Naive thymus-derived CD8-positive, alpha-beta T cell (primary cell): ENCODE measurements at places on chromosomes 3 and 15. TPM values are rescaled to one million over a fixed set of nuclear protein-coding genes. Genes with fewer than 3 reads are reported as not detected.

B3GNT5 gene
- total RNA-seq = not detected

SPESP1 gene
- 0.60 TPM for total RNA-seq

SLC2A2 gene
- total RNA-seq = not detected

EPHB1 gene
- not detected for total RNA-seq

PP2D1 gene
- total RNA-seq = not detected

MEGF11 gene
- not detected for total RNA-seq

- no peak overlapping the region for H3K27ac ChIP-seq
- H3K27me3 ChIP-seq = no peaks in the 10 kb centered on the region
- H3K36me3 ChIP-seq = no peaks in the 10 kb centered on the region
- DNase-seq = no peak
These were observed 97.2 kb downstream of the DGKG start for GRCh38 chr3:186264608-186265400.

GRCh38 chr15:73001840-73002239, 50.4 kb upstream of the NEO1 start:
- no peaks in the 10 kb centered on the region for H3K4me1 ChIP-seq
- no peak overlapping the region for H3K27ac ChIP-seq
- DNase-seq = no peak
- H3K27me3 ChIP-seq = peaks cover 26% of the 10 kb centered on the region
- no peak overlapping the region for H3K4me3 ChIP-seq
- no peaks in the 10 kb centered on the region for H3K36me3 ChIP-seq

GRCh38 chr3:51340989-51341636, 44.0 kb upstream of the MANF start:
- no peak for DNase-seq
- H3K36me3 ChIP-seq = no peaks in the 10 kb centered on the region
- no peaks in the 10 kb centered on the region for H3K27me3 ChIP-seq
- no peak overlapping the region for H3K4me3 ChIP-seq

- no peak overlapping the region for H3K4me3 ChIP-seq
- no peak for DNase-seq
- H3K4me1 ChIP-seq = no peaks in the 10 kb centered on the region
- H3K27ac ChIP-seq = no peak overlapping the region
- H3K27me3 ChIP-seq = no peaks in the 10 kb centered on the region
These were observed 176.0 kb downstream of the SHOX2 start for GRCh38 chr3:157930000-157930780.

- H3K4me3 ChIP-seq = no peak overlapping the region
- DNase-seq = no peak
- peaks cover 37% of the 10 kb centered on the region for H3K27me3 ChIP-seq
- H3K36me3 ChIP-seq = no peaks in the 10 kb centered on the region
- no peaks in the 10 kb centered on the region for H3K4me1 ChIP-seq
These were observed 220.8 kb downstream of the MTHFS start for GRCh38 chr15:79675982-79676381.

GRCh38 chr15:25793354-25794050, 69.6 kb downstream of the ATP10A start:
- peak overlapping the region; percentile 62 for H3K27ac ChIP-seq
- H3K36me3 ChIP-seq = peaks cover 1% of the 10 kb centered on the region
- DNase-seq = no peak
- no peaks in the 10 kb centered on the region for H3K27me3 ChIP-seq

GRCh38 chr3:168613151-168613550, 517.4 kb upstream of the GOLIM4 start:
- H3K27me3 ChIP-seq = no peaks in the 10 kb centered on the region
- no peaks in the 10 kb centered on the region for H3K4me1 ChIP-seq
- no peak overlapping the region for H3K27ac ChIP-seq
- H3K4me3 ChIP-seq = no peak overlapping the region
- DNase-seq = no peak

- H3K4me1 ChIP-seq = no peaks in the 10 kb centered on the region
- no peak overlapping the region for H3K4me3 ChIP-seq
- H3K36me3 ChIP-seq = no peaks in the 10 kb centered on the region
- H3K27ac ChIP-seq = no peak overlapping the region
- no peaks in the 10 kb centered on the region for H3K27me3 ChIP-seq
- DNase-seq = no peak
These were observed 30.7 kb upstream of the CGNL1 start for GRCh38 chr15:57345584-57345983.
